ENCODE measurements at places on chromosomes 5 and 9.

DNA sequence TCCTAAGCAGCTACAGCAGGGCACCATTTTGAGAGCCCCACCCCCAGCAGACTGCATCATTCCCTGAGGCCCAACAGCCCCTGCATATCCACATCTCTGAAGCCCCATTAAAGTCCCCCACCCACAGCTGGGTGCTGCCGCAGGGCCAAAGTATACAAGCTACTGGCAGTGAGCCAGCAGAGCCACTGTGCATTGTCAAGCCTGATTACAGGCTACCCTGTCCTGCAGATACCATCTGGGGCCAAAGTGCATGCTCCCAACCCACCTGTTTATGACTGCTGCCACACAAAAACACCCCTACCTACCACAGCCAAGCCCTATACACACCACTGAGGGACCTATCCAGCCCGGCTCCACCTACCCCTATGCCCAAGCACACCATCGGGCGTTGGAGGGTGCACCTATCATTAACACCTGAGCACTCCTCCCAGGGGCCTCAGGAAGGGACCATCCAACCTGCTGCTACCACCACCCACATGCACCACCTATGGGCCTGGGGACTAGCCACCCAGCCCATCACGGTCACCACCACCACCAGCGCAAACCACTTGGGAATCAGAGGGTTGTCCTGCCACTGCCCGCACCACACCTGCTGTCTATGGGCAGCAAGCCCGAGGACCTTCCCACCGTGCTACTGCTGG, 105.0 kb downstream of the PLPP1 start:
- DNase-seq: no peak

- no peak for DNase-seq
Measured at GRCh38 chr5:135377751-135378680, 21.0 kb downstream of the MACROH2A1 start.

GRCh38 chr5:68053202-68053601, 162.4 kb upstream of the PIK3R1 start:
- DNase-seq: no peak

- DNase-seq: peak; percentile 18
Measured at GRCh38 chr5:137275083-137275482, 224.0 kb downstream of the SPOCK1 start.

GRCh38 chr5:109945097-109945678, 255.5 kb downstream of the MAN2A1 start:
- no peak for DNase-seq

GRCh38 chr9:91182429-91183225, 179.1 kb downstream of the AUH start:
- DNase-seq: no peak

- DNase-seq: no peak
Measured at GRCh38 chr9:32508728-32509127, 17.3 kb downstream of the RIGI start.

DNA sequence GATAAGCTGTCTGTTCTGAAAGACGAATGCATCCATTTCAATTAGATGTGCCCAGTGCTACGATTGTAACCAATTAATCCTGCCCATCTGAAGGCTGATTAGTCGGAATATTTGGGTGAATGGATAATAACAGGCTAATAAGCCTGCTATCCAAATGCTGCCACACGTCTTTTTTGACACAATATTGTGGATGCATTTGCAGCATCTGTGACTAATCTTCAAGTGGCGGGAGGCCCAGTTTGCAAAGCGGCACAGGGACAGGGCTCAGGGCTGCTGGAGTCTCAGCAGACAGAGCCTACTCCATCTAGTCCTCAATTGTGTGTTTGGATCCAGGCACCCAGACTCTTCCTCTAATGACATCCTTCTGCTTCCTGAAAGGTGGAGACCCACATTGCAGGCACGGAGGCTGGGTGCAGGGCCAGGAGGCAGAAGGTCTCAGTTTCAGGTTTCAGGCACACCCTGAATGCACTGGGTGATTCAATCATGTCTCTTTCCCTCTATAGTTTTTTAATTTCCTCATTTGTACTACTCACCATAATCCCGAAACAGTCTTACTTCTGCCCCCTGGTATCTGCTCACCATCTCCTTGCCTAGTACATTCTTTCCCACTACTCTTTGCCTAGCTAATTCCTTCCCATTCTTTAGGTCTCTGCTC, 169.6 kb downstream of the ASTN2 start:
- no peak for DNase-seq

DNA sequence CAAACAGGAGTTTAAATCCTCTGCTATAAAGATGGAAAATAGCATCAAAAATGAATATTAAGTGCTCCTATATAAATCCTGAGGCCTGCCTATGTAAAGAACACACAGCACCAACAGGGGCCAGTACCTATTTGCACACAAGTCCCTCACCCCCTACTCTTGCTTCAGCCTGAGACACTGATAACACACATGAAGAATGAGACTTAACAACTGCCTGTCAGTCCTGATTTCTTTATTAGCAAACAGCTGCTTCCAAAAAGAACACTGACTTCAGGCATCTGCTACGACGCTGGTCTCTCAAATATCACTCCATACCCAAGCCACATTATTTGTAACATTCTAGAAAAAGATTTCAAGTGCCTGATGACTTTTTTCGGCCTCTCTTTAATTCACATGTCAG, 55.5 kb downstream of the MYO10 start:
- no peak for DNase-seq

- DNase-seq: no peak
Measured at GRCh38 chr9:83451308-83451707, 86.9 kb downstream of the FRMD3 start.

DNA sequence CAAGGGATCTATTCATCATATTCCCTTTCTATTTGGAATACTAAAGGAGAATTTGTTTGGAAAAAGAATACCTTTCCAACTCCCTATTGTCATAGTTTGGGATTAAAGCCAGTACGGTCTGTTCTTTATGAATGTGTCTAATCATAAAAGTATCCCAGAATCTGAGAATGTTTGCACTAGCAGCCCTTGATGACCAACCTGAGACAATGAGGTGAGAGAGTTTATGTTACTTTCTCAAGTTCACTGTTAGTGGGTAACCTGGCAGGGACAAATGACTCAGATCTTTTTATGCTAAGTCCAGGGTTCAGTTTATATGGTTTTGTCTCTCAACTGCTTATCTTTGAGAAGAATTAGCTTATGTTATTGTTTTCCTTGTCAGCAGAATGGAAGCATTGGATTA, 25.3 kb upstream of the TLR4 start:
- DNase-seq: no peak

- no peak for DNase-seq
Measured at GRCh38 chr5:98602534-98603112, 170.8 kb upstream of the RGMB start.

DNA sequence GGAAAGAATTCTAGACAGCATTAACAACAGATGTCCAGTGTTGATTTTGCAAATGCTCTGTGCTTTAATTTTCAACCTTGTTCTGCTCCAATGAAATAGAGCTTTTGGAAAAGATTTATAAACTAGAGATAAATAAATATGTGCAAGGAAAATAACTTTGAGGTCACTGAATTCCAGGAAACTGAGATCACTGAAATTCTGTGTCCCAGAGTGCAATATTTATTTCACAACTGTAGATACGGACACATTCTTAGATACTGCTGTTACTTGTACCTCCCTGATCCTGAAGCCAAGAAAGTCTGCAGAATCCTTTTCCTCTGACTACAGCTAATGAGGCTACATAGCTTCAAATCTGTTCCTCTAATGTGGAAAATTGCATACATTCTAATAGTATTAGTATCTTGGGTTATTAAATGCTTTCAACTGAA, 222.9 kb downstream of the DOCK8 start:
- no peak for DNase-seq

DNA sequence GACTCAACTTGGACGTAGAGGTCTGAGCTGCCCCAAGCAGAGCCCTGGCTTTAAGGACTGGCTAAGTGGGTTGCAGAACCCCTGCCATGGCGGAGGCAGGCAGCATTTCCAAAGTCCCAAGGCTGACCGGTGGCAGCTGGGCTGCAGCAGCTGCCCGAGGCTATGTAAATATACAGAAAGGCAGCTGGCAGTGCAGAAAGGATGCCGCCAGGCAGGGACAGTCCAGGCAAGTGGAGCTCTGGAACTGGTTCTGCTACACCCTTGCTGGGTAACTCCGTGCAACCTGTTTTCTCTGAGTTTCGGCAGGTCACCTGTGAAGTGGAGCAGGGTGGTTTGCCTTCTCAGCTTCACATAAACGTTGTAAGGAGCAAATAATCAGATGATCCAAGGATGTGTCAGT, 46.0 kb downstream of the SHB start:
- DNase-seq: peak; percentile 84

- DNase-seq: no peak
Measured at GRCh38 chr9:81207651-81208050, 481.7 kb downstream of the TLE1 start.

- DNase-seq: no peak
Measured at GRCh38 chr9:89454498-89455355, 43.2 kb downstream of the SEMA4D start.

DNA sequence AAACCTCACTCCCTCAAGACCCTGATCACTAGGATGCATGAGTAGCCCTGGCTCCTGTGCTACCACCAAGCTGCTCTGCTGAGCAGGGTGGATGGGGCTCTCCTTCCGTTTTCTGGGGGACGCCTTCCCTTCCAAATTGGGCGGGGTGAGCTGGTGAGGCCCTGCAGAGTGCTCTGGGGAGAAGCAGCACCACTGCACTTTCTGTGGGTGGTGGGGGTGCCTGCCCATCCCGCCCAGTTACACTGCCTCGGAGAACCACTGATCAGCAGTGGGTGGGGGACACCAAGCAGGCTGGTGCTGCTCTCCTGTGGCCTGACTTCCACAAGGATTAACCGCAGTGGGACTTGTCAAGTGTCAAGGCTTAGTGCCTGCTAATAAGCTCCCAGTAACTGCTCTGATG, 19.0 kb downstream of the GFPT2 start:
- no peak for DNase-seq

- peak; percentile 82 for DNase-seq
Measured at GRCh38 chr5:72209147-72210115, 102.2 kb downstream of the MAP1B start.

DNA sequence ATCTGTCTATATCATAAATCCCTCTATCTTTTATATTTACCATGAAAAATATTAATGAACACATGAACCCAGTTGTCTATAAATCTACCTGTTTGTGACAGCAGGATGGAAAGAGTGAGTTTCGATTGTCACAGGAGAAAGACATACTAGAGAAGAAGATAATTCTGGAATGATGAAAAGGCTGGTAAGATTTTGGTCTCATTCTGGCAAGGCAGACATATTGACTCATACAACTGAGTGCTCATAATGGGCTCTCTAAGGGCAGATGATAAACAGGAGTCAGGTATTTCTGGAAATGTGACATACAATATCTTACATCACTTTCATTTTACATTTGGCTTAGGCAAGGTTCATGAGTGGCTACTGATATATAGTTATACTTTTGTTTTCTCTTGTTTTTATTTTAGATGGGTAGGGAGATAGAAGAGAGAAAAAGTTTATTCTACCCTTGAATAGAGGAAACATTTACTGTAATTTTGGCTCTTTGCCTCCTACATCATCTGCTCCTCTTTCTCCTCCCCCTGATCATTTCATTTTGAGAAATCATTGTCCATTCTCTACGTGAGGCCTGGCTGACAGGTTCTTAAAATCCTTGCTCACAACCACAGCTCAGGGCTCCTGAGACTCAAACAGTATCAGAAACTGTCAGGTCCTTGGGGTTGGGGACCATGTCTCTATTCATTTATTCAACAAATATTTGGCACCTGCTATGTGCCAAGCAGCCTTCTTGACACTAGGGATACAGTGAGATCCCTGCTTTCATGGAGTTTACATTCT, 14.4 kb downstream of the ELOVL7 start:
- DNase-seq: no peak

GRCh38 chr5:78627175-78627574, 21.4 kb downstream of the LHFPL2 start:
- DNase-seq: no peak

DNA sequence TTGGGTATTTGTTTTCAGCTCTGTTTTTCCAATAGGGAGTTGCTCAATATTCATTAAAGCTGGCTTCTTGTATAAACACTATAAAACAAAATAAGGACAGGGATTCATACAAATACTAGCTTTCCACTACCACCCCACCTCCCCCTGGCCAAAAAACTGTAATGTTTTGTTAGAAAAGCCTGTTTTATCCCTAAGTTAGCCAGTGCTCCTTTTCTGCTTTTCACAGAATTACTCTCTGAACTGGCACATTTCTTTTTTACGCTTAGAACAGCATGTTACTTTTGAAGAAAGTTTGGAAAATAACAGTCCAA, 147.4 kb upstream of the DMRT1 start:
- no peak for DNase-seq

GRCh38 chr5:90168399-90168798, 241.2 kb downstream of the CETN3 start:
- no peak for DNase-seq

GRCh38 chr9:13269589-13270452, 9.7 kb downstream of the MPDZ start:
- DNase-seq: no peak

DNA sequence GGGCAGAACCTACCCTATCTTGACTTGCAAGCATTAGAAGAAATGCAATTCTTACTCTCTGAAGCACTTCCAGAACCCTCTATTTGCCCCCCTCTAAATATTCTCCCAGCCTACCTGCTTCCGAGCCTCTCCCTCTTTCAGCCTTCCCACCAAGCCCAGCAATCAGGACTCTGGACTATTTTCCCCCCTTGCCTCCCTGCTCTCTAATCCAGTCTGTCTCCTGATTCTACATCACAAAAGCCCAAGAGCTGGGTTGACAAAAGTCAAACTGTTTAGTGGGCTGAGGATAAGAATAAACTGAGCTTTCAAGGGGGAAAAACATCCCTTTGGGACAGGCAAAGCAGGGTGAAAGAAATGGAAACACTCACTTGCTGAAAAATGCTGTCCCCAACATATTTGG, 123.2 kb upstream of the KIF2A start:
- DNase-seq: no peak

DNA sequence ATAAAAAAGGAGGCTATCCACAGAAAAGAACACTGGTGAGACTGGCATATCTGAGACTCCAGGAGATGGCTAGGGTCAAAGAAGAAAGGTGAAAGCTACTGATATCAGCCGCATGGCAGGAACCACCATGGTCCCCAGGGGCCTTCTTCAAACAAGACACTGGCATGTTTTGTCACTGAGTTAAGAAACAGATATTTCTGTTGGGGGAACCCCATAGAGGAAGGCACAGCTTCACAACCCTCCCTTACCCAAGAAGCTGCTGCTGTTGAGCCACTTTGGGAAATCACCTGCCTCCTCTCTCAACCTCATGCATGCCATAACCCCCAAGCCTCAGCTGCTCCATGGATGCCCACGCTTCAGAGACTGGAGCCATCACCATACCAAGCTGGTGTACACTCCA, 13.3 kb upstream of the BTNL3 start:
- no peak for DNase-seq

DNA sequence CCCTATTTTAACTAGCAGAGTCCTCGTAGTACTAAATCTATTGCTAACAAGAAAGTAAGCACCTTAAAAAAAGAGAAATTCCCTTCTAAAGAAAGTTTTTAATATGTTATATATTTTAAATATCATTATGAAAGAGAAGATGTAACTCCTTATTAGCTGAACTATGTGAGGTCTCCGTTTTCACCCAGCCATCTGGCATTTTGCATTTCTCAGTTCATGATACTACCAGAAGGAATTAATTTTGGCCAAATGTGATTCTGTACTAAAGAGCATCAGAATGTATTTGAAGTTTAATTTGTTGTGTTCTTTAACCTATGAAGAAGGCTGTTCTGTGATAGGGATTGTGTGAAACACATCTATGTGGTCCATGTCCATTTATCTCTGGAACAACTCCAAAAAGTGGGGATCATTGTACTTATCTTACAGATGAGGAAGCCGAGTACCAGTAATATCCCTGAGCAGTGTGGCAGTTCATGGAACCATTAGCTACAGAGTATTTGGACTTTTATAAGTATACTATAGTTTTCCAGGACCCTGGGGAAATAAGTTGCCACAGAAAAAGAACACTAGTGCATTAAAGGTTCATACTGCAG, 29.8 kb downstream of the TNFAIP8 start:
- no peak for DNase-seq
